Fibroblast of skin of left biceps (primary cell): ENCODE measurements at places on chromosomes 5 and 9.

GRCh38 chr9:87040410-87041009 is 93.2 kb upstream of the GAS1 start:
- no peak for DNase-seq

DNA sequence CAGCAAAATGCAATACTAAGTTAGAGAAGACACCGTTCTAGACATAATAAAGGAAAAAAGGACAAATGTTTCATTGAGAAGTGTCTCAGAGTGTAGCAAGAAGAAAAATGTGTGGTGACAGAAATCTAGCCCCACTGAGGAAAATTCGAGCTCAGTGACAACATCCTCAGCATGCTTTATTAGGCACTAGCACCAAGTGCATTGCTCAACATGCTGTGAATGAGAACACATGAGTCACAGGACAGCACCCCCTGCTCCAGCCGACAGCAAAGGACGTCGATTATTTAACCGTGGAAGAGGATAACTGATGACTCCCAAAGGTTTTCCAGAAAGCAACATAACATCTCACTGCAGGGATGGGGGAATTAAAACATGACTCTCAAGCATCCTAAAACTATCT is 182.7 kb downstream of the GNAQ start:
- DNase-seq, result peak; percentile 55

DNA sequence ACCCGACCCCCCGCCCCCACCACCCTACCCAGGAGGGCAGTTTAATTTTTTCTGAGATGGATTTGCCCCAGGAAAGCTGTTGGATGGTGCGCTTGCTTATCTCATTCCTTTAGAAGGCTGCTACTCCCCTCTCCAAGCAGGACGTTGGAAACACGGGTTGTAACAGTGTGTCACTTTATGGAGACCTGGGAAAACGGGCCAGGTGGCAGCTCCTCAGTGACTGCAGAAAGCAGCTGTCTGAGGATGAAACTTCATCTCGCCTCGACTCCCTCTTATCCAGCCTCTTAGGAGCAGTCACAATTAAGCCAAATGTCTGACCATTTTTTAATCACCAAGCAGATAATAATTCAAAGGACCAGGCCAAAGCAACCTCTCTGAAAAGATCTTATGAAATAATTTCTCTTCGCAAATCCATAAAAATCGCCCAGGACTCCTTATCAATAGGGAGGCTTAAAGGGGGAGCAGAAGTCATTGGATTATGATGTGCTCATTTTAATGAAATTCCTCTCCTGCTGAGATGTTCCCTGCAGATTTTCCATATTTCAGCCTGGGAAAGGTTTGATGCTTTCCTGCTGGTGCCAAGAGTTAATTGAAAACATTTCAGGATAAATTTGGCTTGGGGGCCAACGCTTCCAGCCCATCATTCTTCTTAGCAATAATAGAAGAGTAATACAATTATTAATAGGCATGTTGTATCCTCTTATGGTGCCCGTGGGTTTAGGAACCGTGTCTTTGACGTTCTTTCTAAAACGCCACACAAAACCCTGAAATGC is 26.0 kb downstream of the GAS1 start:
- peak; percentile 73 for DNase-seq

DNA sequence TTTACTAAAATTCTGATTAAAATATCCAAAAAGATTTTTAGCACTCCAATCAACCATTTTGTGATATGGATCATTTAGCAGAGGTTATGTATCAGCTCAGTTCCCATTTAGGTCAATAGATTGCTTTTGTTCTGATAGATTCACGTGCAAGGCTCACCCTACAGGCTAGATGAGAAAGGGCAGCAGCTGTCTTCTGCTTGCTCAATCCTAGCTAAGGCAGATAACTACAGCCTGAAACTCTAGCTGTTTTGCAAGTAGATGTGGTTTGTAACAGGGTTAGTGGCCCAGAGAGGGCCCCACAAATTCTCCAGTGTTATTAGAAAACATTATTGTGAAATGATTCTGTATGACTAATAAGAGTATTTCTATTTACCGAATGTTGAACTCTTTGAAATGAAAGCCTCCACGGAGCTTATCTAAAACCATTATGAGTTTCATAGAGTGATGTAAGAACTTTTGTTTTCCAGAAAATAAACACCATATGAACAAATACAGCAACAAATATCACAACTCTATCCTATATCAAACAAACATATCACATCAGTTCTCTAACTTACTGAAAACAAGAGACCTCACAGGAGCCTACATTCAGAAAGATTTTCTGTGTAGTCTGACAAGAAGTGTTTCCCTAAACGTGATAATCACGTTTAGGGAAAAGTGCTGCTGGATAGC is 841.9 kb upstream of the ACO1 start:
- no peak for DNase-seq

DNA sequence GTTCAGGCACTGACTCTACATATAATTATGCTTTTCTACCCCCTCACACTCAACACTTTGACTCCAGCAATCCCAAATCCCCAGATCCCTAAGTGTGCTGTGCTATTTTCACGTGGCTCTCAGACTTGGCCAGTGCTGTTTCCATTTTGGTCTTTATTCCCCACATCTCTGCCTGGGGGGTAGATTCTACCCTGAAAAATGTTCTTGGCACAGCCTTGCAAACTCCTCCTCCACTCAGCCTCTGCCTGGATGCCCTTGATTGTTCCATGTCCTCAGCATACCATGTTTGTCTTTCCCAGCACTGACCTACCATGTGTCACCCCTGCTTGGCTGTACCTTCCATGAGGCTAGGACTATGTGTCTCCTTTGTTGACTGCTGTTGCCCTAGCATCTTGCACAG is 43.0 kb downstream of the FXN start:
- no peak for DNase-seq

DNA sequence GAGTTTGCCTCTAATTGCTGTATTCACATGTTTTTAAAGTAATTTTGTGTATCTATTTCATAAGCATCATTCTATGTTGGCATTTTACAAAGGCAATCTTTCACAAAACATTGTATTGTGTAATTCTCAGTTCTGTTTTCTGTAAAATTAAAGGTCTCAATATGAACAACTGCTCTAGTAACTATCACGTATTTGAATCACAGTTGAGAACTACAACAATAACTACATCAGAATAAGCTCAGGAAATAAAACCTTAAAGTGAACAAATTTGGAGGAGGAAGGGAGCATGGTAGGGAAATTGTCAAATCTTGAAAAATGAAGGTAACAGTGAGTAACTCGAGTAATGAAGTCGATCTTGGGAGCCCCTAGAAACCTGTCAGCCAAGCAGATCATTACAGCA is 22.5 kb upstream of the CAMK4 start:
- no peak for DNase-seq

DNA sequence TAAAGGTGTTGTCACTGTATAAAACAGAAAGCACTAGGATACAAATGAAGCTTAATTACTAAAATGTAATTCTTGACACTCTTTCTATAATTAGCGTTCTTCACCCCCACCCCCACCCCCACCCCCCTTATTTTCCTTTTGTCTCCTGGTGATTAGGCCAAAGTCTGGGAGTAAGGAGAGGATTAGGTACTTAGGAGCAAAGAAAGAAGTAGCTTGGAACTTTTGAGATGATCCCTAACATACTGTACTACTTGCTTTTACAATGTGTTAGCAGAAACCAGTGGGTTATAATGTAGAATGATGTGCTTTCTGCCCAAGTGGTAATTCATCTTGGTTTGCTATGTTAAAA is 43.8 kb downstream of the NDFIP1 start:
- no peak for DNase-seq

DNA sequence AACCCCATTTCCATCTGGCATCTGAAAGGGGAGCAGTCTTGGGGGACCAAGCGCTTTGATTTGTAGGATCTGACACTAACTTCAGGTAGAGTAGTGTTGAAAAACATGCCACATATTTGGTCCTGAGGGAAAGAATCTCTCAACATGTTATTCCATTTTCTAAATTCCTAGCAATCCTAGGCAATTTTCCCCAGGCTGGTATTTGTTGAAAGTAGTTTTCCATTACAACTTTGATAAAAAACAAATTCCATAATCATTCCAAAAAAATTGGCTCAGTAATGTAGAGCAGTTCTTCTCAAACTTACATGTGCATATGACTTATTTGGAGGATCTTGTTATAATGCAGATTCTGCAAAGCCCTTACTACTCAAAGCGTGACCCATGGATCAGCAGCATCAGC is 477.9 kb downstream of the ACTL7B start:
- no peak for DNase-seq

DNA sequence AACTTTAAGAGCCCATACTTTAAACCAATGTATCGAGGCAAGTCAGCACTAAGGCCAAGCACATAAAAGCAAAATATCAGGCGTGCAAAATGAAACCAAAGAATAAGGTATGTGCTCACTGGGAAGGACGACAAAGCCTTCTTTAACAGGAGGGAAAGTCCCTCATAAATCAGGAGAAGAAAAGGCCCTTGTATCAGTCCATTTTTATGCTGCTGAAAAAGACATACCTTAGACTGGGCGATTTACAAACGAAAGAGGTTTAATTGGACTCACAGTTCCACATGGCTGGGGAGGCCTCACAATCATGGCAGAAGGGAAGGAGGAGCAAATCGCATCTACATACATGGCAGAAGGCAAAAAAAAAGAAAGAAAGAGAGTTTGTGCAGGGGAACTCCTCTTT is 68.9 kb downstream of the UBE2QL1 start:
- DNase-seq, result no peak

- DNase-seq, result no peak
Observed at GRCh38 chr5:39432696-39433530, 8.1 kb upstream of the DAB2 start.

GRCh38 chr9:98333703-98334582 is 78.5 kb upstream of the TBC1D2 start:
- peak; percentile 69 for DNase-seq

DNA sequence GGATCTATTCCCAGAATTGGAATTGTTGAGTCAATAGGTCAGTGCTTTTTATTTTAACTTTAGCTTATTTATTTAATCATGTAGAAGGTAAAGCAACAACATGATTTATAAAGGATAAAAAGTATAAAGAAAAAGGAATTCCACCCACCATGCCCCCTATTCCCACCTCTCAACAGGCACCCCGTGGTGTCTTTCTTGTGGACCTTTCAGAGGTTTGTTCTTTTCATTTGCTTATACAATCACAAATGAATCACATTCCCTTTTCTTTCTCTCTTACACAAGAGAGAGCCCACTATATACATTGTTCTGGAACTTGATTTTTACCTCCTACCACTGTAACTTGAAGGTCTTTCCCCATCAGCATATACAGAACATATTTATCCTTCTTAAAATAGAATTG is 37.2 kb upstream of the SMIM32 start:
- DNase-seq, result no peak

- no peak for DNase-seq
Observed at GRCh38 chr5:43401827-43402226, 10.4 kb downstream of the CCL28 start.

DNA sequence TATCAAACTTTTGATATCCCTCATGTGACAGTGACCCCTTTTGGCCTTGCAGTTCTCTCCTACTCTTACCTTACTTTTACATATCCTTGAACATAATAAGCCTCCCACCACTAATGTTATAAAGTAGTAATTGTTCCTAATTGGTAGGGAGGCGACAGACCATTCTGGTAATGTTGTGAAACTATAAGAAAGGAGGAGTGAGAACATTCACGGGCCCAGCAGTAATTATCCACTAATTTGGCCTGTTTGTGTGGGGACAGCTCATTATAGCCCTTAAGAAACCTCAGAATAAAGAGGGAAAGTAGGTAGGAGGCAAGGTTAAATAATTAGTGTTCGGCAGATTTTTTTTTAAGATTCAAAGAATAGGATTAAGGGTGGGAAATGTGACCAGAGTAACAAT is 1046.5 kb upstream of the ARRDC3 start:
- DNase-seq, result no peak

GRCh38 chr9:94150890-94151650 is 66.8 kb downstream of the PTPDC1 start:
- DNase-seq, result no peak

DNA sequence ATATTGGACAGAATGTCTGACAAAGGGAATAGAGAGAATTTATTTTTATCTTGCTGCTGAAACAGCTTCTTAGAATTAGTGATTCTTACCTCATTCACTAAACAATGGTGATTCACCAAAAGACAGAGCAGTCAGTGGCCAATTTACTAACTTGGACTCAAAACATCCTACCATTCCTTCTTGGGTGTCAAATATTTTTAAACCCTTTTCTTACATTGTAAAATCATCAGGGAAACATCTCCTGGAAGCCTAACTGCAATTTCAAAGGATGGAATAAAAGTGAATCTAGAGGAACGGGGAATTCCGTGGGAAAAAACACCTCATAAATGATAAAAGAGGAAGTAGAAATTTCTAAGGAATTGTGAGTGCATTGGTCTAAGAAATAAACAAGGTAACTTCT is 97.7 kb downstream of the LHFPL2 start:
- DNase-seq, result peak; percentile 28

GRCh38 chr9:2623288-2624050 is 1.9 kb downstream of the VLDLR start:
- no peak for DNase-seq

DNA sequence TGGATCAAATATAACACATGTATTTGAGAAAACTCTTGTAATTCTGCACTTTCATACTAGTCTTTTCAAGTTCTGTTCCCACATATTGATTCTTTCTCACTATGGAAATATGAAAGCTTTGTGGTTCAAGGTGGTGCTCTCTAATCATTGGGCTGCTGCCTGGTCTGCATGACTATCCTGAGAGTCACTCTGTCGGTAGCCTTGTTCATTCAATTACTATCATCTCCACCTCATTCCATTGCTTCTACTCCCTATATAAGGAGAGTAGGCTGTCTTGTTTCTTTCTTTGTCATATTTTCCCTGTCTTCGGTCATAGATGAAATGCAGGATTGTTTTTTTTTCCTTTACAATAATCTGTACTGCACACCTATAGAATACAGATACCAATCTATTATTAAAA is 341.4 kb upstream of the ACTBL2 start:
- peak; percentile 54 for DNase-seq

DNA sequence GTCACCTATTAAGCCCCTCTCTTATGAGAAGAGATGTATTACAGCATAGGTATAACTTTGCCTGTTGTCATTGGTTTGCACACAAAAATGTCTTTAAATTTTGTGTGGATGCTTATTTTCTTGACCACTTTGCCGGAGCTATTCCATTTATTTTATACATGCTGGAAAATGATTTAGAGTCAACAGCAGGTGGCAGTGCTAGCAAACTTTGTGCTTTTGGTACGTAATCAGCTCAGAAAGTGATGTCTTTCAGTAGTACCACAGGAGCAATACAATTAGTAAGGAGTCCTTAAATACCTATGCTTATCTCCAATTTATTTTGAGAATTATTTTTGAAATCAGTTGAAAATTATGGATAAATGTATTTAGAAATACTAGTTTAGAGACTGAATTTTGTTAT is 19.8 kb upstream of the NUDT12 start:
- DNase-seq, result no peak

GRCh38 chr9:86515221-86515620 is 161.0 kb upstream of the TUT7 start:
- DNase-seq, result no peak

GRCh38 chr5:76524101-76524835 is 98.9 kb downstream of the F2RL2 start:
- no peak for DNase-seq
